ENCODE measurements at places on chromosomes 12 and 14.

DNA sequence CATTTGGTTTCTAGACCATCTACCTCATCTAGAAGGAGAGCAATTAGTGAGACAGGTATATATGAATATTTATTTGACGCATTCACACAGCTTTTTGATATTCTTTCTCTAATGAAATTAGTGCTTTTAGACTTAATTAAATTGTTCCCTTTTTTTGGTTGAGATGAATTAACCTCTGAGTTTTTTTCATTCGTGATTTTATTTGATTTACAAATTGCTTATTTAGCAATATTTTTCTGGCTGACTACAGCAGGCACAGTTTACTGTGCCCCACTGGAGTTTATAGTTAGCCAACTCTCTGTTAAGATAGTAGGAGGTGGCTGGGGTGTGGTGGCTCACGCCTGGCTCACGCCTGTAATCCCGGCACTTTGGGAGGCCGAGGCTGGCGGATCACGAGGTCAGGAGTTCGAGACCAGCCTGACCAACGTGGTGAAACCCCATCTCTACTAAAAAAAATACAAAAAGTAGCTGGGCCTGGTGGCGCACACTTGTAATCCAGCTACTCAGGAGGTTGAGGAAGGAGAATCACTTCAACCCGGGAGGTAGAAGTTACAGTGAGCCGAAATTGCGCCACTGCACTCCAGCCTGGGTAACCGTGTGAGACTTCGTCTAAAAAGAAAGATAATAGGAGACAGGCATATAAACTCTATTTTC, 16.7 kb downstream of the MDM2 start:
- DNase-seq = no peak

DNA sequence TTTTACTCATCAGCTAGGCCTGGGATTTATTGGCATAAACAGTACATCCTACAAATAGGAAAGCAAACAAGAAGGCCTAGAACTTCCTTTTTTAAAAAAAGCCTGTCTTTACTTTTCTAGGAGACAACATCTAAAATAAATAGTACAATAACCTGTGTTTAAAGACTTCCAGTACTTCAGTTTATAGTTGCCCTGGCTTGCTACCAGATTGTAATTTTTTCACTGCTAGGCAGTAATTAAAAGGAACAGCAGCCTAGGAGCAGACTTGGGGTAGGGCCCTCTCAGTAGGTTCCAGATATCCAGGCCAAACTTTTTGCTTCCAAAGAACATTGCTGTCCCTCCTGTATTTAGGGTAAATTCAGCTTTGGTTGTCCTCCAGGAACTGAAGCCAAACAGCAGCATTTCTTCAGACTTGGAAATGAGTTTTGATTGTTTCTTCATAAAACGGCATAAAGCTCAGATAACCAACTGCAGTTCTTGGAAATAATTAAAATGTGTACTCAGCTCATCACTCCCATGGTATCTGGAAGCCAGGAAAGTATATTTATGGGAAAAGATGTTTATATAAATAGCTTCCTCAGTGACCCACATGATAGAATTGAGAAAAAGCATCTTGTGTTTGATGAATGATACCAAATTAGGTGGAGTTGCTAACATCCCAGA, 61.7 kb downstream of the PPP1R36 start:
- no peak for DNase-seq

DNA sequence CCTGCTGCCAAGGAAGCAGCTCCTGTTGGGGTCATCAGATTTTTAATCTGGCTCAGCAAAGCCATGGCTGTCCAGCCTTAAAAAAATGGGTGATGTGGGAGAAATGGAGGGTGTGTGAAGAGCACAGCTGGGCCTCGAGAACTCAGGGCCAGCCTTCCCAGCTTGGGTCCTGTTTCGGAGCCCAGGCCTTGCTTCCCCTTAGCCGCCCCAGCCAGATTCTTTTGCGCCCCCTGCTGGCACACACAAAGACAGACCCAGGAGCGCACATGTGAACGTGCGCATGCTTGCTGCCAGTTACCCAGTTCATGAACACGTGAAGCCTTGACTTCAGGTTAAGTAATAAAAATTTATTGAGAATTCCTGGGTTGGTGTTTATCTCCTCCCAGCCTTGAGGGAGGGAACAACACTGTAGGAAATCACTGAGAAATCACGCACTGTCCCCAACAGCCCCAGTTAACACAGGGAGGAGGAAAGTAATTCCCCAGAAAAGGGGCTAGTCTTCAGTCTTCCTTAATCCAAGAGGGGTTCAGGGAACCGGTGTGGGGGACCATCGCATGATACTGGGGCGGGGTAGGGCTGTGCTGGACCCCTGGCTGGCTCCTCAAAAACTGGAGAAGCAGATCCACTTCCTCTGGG, 5.3 kb downstream of the PHB2 start:
- peak; percentile 80 for DNase-seq

GRCh38 chr12:11761869-11762567, 112.5 kb downstream of the ETV6 start:
- no peak for DNase-seq

- DNase-seq = no peak
These were observed 86.6 kb downstream of the USP15 start for GRCh38 chr12:62346817-62347216.

DNA sequence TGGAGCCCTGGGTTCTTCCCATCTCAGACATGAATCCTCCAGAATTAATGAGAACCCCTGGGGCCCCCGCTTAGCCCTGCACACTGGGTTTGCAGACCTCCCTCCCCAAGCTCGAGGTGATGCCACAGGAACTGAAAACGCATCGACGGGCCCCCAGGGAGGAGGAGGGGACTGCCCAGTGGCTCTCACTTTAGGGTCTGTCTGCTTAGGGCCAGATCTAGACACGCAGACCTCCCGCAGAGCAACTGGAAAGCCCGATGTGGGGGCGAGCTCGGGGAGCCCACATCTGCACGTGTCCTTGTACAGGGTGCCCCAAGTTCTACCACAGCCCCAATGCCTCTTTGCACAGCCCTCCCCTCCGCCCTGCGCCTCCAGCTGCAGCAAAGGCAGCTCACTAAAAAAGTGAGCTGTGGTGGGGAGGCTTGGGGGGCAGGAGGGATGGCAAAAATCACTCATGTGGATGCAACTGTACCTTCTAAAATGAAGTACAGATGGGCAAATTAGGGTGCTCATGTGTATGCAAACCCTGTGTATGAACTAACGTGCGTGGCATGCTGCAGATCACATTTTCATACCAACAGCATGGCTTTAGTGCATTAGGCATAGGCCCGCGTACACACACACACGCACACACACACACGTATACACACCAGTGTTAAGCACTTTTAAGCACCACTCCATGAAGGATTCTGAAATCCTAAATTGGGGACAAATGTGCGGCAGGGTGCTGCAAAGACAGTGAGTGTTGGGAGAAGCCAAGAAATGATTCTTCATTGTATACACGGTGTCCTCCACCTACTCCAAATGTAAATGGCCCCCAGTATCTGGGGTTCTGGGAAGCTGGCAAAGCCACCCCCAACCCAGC, 99.9 kb upstream of the MAP1LC3B2 start:
- DNase-seq = no peak

- DNase-seq = no peak
These were observed 91.1 kb downstream of the SCARB1 start for GRCh38 chr12:124772289-124773170.

GRCh38 chr12:125989696-125990095, 924.5 kb downstream of the AACS start:
- no peak for DNase-seq

DNA sequence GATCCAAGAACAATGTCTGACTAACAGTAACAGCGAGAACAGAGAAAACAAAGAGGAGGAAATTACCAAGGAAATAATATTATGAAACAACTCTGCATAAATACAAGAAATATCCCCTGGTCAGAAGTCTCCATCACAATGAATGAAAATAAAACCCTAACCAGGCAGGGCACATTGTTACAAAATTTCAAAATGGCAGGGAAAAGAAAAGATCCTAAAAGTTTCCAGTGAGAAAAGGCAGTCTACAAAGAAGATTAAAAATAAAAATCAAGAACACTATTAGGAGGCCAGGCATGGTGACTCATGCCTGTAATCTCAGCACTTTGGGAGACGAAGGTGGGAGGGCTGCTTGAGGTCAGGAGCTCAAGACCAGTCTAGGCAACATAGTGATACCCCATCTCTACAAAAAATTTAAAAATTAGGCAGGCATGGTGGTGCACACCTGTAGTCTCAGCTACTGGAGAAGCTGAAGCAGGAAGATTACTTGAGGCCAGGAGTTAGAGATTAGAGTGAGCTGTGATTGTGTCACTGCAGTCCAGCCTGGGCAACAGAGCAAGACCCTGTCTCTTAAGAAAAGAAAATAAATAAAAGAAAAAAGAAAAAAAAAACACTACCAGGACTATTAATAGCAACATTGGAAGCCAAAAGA, 47.8 kb downstream of the FERMT2 start:
- DNase-seq = no peak

DNA sequence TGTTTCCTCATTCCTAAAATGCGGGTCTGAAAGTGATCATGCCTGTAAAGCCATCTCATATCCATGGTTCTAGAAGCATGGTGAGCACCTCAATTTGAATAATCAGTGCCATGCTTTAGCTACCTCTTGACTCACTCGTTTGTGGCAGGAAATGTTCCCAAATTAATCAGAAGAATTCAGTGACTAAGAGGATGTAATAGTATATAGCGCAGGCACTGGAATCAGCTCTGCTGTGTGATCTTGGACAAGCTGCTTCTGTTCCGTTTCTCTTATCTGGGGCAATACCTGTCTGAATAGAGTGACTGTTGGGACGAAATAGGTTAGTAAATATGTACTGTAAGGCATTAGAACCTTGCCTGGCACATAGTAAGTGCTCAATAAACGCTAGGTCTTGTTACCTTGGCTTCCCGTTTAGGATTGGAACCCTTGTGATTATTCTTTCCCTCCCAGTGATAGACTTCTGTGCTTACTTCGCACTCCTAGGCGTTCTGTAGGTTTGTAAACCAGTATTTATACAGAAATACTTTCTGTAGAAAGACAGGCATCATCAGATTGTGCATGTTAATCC, 820 bp upstream of the SMAGP start:
- DNase-seq = no peak

All from stimulated activated CD8-positive, alpha-beta memory T cell treated with anti-CD3 and anti-CD28 coated beads, Interleukin-2, amount 100 ng/mL, for 1 hour (primary cell).